ENCODE measurements at places on chromosomes 7 and 10. TPM values are rescaled to one million over a fixed set of nuclear protein-coding genes. Genes with fewer than 3 reads are reported as not detected.
A peak's percentile ranks its signal among the peaks of the same experiment; 100 is the strongest.

GRCh38 chr10:107727767-107728317, 563.3 kb upstream of the SORCS1 start:
- H3K4me3 ChIP-seq, result no peak overlapping the region
- H3K4me1 ChIP-seq, result no peaks in the 10 kb centered on the region
- H3K36me3 ChIP-seq, result no peaks in the 10 kb centered on the region
- no peak overlapping the region for H3K27ac ChIP-seq
- no peak for DNase-seq
- no peaks in the 10 kb centered on the region for H3K27me3 ChIP-seq

DNA sequence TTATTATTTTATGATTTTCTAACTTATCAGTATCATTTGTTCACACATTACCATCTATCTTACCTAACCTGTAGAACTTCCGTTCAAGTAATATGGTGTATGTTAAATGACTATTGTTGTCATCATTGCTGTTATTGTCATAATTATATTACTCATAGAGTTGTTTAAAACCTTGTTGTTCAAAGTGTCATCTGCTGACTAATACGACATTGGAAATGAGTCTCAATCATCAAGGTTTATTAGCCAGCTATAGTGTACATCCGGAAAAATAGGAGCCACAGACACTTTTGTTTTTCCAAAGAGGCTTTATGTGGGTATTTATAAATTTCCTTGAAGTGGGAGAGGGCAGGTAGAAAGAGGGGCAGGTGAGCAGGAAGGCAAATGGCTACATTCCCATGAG, 386.9 kb upstream of the LRRTM3 start:
- no peaks in the 10 kb centered on the region for H3K36me3 ChIP-seq
- no peaks in the 10 kb centered on the region for H3K4me1 ChIP-seq
- H3K27me3 ChIP-seq, result no peaks in the 10 kb centered on the region
- DNase-seq, result no peak

CYP3A5 gene
- total RNA-seq, result not detected

DNA sequence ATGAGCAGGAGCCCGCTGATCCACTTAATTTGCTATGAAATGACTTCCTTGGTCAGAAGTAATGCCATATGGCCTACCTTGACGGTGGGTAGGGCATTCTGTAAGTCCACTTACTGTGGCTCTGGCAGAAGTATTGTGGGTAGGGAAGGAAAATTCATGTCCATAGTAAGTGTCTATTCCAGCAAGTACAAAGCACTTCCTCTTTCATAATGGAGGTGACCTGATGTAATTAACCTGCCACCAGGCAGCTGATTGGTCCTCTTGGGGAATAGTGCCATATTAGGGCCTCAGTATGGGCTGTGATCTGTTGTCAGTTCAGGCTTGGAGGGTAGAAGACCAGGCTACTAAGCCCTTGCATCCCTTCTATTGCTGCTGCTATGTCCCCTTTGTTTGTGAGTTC, 103.9 kb downstream of the SLC37A3 start:
- no peak overlapping the region for H3K4me3 ChIP-seq
- no peak overlapping the region for H3K27ac ChIP-seq
- no peak for DNase-seq
- no peaks in the 10 kb centered on the region for H3K4me1 ChIP-seq

DNA sequence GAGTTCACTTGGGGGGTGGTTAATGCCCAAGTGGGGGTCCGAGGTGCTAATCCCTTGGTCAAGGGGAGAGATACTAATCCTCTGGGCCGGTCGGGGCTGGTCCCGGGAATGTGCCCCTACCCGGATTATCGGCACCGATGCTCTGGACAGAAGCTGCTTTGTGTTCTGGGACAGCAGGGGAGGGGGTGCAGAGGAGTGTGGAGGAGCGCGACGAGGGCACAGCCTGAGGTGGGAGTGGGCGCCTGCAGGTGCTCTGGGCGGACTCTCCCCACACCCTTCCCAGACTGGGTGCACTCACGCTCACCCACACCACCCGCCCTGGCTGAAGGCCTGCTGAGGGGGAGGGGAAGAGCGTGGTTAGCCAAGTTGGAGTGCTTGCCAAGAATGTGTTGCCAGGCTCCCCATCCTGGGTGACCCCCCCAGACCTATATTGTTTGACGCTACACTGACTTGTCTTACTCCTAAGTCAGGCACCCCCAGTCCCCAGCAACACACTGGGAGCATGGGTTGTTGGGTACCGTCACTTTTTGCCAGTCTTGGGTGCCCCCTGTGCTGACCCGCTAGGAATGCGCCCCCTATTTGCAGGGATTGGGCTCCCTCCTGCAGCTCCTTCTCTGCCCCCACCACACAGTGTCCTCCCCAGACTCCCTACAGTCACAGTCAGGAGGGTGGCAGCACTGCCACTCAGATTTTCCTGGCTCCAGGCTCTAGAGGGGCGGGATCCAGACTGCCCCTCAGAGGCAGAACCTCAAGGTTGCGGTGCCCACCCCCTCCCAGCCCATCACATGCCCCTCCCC, 1.2 kb downstream of the SLC4A2 start:
- H3K27me3 ChIP-seq, result no peaks in the 10 kb centered on the region
- peak overlapping the region; percentile 89 for H3K4me3 ChIP-seq
- H3K27ac ChIP-seq, result no peak overlapping the region

GRCh38 chr10:107299606-107300005, 135.1 kb upstream of the SORCS1 start:
- H3K4me3 ChIP-seq, result no peak overlapping the region
- no peak overlapping the region for H3K27ac ChIP-seq
- no peaks in the 10 kb centered on the region for H3K4me1 ChIP-seq
- no peak for DNase-seq

- H3K4me3 ChIP-seq, result no peak overlapping the region
- H3K27ac ChIP-seq, result no peak overlapping the region
- H3K27me3 ChIP-seq, result no peaks in the 10 kb centered on the region
These were observed 56.3 kb downstream of the GFRA1 start for GRCh38 chr10:116216676-116217075.

DNA sequence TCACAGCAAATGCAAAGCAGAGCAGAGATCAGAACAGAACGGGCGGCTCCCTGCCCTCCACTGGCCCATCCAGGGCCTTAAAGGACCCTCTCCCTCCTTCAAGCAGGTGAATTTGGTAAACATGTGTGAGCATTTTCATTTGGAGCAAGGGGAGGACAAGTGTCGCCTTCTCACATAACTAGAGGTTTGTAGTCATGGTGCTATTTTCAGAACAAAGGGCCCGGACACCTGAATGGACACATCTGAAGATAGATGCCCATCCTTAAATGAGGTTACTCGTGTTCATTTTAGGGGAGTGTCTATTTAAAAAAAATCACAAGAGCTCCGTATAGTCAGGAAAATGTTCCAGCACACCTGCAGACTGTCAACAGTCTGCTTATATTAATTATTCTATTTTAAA, 153.8 kb downstream of the PRKCQ start:
- no peaks in the 10 kb centered on the region for H3K4me1 ChIP-seq
- H3K27ac ChIP-seq, result no peak overlapping the region
- peaks cover 55% of the 10 kb centered on the region for H3K36me3 ChIP-seq
- DNase-seq, result no peak
- H3K27me3 ChIP-seq, result no peaks in the 10 kb centered on the region

GRCh38 chr7:92847305-92847704, 10.9 kb upstream of the CDK6 start:
- H3K4me3 ChIP-seq, result no peak overlapping the region
- H3K36me3 ChIP-seq, result no peaks in the 10 kb centered on the region
- H3K27ac ChIP-seq, result no peak overlapping the region
- peaks cover 4% of the 10 kb centered on the region for H3K27me3 ChIP-seq
- no peak for DNase-seq
- no peaks in the 10 kb centered on the region for H3K4me1 ChIP-seq

DNA sequence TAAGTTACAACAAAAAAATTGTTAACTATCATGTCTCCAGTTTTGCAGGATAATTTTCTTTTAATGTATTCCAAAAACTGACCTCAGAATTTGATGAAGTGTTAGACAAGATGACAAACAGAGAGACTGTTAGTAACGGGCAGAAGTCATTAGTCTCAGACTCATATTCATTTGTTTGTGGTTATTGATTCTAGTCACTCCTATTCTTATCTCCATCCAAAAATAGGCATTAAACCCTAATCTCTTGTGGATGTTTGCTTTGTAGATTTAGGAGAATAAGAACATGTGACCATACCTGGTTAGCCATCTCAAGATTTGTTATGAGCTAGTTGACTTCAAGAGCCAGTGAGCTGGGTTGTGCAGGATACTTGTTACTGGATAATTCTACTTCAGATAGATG, 261.1 kb downstream of the AUTS2 start:
- H3K4me3 ChIP-seq, result no peak overlapping the region
- H3K36me3 ChIP-seq, result no peaks in the 10 kb centered on the region
- no peak for DNase-seq

DNA sequence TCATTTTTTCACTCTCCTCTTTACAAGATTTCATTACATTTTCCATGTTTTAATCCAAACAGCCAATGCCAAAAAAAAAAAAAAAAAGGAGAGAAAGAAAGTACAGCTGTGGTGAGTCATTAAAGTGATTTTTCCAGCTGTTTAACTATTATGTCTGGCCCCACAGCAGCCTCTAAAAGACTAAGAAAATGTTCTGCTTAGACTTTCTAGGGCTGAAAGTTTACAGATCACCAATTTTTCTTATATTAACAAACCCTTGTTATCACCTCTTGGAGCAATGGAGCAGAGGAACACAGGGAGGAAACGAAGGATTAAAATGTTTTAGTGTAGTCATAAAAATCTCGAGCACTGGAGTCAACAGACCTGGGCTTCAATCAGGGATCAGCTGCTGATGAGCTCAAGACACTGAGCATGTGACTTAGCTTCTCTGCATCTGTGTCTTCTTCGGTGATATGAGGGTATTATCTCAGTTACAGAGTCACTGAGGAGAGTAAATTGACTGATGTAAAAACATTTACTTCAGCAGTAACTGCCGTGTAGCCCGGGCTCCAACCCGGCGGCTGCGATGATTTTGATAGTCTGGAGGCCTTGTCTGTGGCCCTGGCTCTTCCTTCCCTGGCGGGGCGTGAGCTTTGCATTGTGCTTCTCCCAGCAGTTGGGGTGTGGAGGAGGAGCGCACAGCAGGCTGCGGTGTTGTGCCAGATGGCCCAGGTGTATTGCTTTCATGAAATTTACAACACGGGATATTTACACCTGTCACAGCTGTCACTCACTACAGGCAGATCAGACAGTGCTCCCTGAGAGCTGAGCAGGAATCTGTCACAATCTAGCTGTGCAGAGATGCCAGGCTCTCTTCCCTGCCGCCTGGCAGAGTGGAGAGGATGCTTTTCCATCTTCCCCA, 298.3 kb upstream of the FZD8 start:
- no peak for DNase-seq
- no peaks in the 10 kb centered on the region for H3K4me1 ChIP-seq

- no peaks in the 10 kb centered on the region for H3K4me1 ChIP-seq
- no peaks in the 10 kb centered on the region for H3K27me3 ChIP-seq
- H3K27ac ChIP-seq, result no peak overlapping the region
- DNase-seq, result peak; percentile 56
- no peaks in the 10 kb centered on the region for H3K36me3 ChIP-seq
These were observed 97.6 kb downstream of the LYZL1 start for GRCh38 chr10:29386342-29386999.

GRCh38 chr10:22243321-22243720, 25.5 kb upstream of the EBLN1 start:
- no peak overlapping the region for H3K27ac ChIP-seq
- no peak for DNase-seq
- H3K4me3 ChIP-seq, result no peak overlapping the region

GRCh38 chr10:29012926-29013554, 275.8 kb upstream of the LYZL1 start:
- H3K4me3 ChIP-seq, result no peak overlapping the region
- DNase-seq, result no peak
- no peak overlapping the region for H3K27ac ChIP-seq
- H3K4me1 ChIP-seq, result no peaks in the 10 kb centered on the region
- no peaks in the 10 kb centered on the region for H3K27me3 ChIP-seq

DNA sequence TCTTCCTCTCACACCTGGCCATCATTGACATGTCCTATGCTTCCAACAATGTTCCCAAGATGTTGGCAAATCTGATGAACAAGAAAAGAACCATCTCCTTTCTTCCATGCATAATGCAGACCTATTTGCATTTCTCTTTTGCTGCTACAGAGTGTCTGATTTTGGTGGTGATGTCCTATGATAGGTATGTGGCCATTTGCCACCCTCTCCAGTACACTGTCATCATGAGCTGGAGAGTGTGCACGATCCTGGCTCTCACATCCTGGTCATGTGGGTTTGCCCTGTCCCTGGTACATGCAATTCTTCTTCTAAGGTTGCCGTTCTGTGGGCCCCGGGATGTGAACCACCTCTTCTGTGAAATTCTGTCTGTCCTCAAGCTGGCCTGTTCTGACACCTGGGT, 19.2 kb downstream of the OR2A14 start:
- DNase-seq, result no peak
- no peaks in the 10 kb centered on the region for H3K4me1 ChIP-seq
- no peak overlapping the region for H3K4me3 ChIP-seq
- H3K27ac ChIP-seq, result no peak overlapping the region
- no peaks in the 10 kb centered on the region for H3K36me3 ChIP-seq
- no peaks in the 10 kb centered on the region for H3K27me3 ChIP-seq

DNA sequence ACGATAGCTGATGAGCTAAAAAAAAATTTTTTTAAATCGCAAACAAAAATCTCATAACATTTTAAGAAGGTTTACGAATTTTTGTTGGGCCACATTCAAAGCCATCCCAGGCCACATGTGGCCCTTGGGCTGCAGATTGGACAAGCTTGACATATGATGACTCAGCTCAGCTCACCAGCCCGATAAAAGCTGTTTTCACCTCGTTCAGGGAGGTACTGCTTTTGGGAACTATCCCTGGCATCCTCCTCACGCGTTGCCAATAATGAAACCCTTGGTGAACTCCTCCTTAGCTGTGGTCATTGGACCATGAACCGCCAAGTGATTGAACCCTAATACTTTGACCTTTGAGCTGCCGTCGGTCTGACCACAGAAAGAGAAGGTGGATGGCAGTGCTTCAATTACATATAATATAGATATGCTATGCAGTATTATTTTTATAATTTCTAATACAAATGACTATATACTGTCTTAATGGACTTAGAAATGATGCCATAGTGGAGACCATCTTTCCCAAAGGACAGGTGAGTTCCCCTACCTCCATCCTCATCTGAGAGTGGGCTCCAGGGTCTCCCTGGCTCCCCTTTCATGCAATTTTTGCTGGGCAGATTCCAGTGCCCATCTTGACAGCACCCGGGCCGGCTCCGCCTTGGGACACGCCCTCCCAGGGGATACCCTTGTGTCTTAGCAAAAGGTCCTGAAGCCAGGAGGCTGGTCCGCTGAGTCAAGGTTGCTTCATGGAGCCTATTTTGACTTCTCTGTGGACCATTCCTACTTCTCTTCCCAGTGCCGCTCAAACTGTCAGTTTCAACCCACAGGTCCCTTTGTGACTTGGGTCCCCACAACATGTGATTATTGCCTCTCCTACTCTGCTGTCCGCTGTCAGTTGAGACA, 707.2 kb downstream of the PARD3 start:
- no peaks in the 10 kb centered on the region for H3K36me3 ChIP-seq
- no peaks in the 10 kb centered on the region for H3K27me3 ChIP-seq
- no peak overlapping the region for H3K4me3 ChIP-seq
- H3K4me1 ChIP-seq, result no peaks in the 10 kb centered on the region
- no peak for DNase-seq

Data from CD4-positive, alpha-beta T cell (primary cell).